Suppressor macrophage treated with lipopolysaccharide for 1 hour (primary cell): ENCODE measurements at places on chromosomes 6 and 20.

GRCh38 chr20:9392892-9393857, 121.2 kb upstream of the LAMP5 start:
- peak; percentile 89 for DNase-seq

- DNase-seq, result peak; percentile 31
Observed at GRCh38 chr20:9660236-9660868, 146.0 kb downstream of the LAMP5 start.

GRCh38 chr20:16445482-16445881, 127.8 kb downstream of the KIF16B start:
- DNase-seq, result no peak

DNA sequence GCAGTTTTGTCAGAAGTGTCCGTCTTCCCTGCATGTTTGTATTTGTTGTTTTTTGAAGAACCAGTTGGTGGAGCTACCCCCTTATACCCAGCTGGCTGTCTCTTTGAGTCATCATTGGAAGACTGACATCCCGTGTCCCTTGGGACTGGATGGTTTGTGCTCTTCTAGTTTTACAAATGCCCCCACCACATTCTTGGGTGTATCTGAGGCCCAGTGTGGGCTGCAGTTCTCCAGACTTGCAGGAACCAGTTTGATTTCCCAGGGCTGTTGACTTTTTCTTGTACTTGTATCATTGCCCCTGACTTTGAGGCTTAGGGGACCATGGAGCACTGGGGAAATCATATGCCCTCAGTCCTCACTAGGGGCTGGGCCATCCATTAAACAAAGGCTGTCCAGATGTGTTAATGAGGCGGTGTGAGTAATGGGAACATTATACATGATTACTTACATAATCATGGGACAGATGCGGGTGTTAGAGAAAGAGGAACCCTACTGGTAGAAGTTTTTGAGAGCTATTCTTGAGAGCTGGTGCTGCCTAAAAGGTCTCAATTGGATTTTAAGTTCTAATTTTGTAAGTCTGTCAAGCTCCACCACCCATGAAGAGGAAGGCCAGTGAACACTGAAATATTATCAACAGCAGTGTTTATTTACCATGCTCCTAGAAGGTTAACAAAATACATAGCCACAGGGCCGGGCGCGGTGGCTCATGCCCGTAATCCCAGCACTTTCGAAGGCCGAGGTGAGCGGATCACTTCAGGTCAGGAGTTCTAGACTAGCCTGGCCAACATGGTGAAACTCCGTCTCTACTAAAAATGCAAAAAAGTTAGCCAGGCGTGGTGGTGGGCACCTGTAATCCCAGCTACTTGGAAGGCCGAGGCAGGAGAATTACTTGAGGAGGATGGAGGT, 8.5 kb downstream of the JARID2 start:
- DNase-seq, result peak; percentile 89

DNA sequence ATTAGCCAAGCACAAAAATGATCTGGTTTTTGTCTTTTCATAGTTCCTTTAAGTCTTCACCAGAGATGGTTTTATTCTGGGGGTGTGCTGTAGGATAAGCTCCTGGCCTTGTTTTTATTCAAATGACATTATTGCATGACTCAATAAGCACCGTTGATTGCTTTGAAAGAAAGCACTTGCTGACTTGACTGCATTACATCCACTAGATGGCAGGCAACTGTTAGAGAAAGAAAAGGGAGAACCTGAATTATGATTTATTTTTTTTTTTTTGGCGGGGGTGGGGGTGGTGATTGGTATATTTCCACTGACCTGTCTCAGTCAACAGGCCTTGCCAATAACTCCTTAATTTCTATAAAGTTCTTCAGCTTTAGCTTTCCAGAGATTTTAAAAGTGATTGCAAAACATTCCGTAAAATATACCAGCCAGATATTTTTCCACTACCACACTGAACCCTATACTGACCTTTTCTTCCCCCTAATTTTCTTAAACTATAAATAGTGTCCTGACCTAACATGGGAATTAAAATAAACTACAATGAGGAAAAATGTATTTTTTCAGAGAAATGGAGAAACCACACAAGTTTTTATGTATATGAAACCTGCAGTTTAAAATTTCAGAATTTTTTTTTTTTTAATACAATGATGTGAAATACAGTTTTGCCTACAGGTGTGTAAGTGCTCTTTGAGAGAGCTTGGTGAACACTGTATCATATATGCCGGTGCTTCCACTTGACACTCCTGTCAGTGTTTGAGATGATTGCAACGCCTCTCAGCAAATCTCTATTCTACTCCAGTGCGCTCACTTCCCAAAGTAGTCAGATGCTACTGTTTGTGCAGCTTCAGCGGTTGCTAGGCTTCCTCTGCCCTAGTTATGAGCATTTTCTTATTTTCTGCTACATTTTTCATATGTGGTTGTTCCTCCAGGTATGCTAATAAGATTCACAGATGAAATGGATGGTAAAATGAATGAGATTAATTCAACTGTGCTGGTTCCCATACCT, 274.3 kb downstream of the CD109 start:
- peak; percentile 55 for DNase-seq

- DNase-seq, result no peak
Observed at GRCh38 chr6:149046822-149047246, 270.7 kb upstream of the TAB2 start.

DNA sequence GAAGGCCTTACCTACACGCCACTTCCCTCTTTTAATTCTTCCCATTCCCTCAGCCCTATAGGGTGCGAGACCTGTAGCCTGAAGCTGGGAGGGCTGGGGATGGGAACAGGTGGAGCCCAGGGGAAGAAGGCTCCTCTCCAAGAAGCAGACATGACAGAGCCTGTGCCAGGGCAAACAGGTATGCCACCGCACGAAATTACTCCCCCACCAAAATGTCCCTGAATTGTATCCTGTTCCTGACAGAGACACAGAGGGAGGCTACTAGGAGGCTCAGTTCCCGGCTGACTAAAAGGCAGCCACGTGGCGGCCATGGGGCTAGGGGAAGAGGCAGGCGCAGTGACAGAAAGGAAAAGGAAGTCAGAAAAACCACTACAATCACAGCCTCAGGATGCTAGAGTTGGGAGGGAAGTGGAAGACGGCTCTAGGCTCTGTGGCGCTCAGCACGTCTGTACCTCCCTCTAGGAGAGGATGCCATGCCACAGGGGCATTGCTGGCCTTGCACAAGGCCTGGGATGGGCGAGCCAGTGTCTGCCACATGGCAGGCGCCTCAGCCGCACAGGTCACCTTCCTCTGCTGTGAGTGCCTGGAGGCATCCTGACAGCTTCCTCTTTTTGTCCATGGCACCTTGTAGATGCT, 27.7 kb downstream of the TFEB start:
- peak; percentile 85 for DNase-seq

DNA sequence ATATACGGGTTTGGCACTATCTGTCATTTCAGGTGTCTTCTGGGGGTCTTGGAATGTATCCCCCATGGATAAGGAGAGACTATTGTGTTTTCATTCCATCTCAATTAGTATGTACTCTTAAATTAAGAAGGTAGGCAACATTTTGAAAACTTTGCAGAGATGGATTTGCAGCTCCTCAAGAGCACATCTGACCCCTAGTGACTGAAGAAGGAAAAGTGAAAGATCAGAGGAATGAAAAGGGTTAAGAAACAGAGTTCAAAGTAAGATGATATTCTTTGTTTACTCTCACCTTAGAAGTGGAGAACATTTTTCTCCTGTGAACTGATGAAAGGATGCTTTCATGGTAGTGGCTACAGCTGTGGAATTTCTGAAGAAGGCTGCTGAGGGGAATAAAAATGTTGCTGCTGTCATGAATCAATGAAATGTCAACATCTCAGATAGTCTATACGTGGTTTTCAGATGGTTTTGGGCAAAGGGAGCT, 41.5 kb downstream of the SH3BGRL2 start:
- DNase-seq, result no peak

- no peak for DNase-seq
Observed at GRCh38 chr20:46232539-46232938, 75.8 kb downstream of the CDH22 start.

- DNase-seq, result no peak
Observed at GRCh38 chr20:36815454-36816091, 42.0 kb upstream of the DSN1 start.

- no peak for DNase-seq
Observed at GRCh38 chr20:8117636-8118035, 14.4 kb upstream of the PLCB1 start.

GRCh38 chr20:59836767-59837166, 96.7 kb downstream of the SYCP2 start:
- DNase-seq, result no peak

DNA sequence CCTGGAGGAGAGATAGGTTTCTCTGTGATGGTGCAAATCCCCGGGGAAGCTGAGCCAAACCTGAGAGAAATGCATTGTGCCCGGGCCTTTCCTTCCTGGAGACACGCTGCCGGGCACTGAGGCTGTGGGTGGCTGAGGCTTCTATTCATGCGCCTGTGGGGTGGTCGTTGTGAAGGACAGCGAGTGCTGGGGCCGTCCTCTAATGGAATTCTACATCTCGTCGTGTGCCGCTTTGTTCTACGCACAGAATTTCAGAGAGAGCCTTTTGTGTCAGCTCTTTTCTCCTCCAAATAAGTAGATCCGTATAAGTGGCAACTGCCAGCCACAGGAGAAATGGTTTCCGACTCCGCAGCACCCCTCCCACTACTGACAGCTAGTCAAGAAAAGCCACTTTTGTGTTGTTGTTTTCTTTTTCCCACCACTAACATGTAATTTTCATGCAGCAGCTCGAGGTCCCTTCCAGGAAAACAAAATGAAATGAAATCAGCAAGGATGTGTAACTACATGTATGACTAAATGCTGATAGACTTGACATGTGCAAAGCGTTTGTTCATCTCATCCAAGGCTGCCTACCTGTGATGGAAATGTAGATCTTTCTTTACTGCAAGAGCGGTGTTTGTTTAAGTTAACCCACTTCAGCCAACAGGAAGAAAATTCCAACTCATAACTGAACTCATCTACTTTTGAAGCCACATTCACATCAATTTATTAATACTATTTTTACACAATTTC, 26.4 kb upstream of the PXDC1 start:
- DNase-seq, result no peak

- no peak for DNase-seq
Observed at GRCh38 chr6:431504-431903, 40.0 kb downstream of the IRF4 start.

DNA sequence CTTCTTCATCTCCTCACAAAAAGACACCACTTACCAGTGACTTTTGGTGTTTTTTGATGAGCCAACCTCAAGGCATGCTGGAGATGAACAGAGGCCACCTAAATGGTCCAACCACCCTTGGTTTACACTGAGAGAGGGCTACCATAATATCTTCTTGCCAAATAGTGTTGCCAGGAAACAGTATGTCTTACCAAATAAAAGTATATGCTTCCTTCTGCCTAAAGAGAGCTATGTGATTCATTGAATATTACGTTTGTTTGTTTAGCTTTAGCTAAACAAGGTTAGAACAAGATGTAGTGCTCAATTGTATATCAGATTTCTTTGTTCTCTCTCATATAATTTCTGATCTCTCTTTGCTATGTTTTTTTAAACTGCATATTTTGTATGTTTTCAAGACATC, 40.6 kb upstream of the BMP6 start:
- no peak for DNase-seq

GRCh38 chr6:8844968-8845367, 409.6 kb upstream of the SLC35B3 start:
- DNase-seq, result no peak

- peak; percentile 76 for DNase-seq
Observed at GRCh38 chr6:89321131-89321970, 6.3 kb upstream of the GABRR2 start.

DNA sequence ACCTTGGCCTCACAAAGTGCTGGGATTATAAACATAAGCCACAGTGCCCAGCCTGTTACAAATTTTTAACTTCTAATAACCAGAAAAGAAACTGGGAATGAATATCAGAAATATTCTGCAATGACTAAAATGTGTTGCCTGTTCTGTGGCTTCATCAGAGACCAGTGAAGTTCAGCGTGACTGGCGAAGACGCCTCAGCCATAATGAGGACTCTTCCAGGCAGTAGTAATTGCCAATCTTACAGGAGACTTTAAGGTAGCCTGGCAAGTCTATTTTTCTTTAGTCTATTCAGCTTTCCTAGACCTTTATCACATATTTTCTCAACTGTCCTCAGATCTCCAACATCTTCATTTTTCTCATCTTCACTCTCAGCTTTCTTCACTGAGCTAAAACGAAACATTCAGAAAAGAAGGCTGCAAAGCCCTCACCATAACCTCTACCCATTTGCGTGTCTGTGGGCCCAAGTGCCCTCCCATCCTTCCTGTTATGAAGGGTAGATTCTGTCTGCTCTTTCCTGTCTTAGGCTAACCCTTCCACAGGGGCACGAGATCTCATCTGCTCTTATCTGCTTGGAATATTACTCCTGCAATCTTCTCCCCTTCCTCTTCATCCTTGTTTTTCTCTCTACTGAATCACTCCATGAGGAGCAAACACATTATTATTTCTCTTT, 42.0 kb upstream of the OLIG3 start:
- no peak for DNase-seq

DNA sequence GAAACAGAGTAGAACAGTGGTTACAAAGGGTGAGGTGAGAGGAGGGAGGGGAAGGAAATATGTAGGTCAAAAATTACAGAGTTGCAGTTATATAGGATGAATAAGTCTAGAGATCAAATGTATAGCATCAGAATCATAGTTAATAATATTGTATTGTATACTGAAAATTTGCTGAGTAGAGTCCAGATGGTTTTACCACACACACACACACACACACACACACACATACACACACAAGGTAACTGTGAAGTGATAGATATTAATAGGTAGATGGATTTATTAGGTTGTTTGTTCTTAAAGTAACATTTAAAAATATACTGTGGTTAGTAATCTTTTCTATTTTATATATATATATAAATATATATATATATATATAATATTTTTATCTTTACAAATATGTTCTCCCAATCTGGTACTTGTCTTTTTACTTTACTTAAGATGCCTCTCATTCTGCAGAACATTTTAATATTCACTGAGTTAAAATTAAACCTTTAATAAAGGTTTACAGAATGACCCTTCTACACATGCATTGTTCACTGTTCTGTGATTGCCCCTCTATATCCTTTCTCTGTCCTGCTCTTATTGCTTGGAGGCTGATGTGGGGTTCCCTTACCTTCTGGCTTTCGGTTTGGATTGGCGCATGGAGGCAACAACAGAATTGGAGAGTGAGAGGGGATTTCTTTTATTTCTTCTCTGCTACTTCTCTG, 408 bp downstream of the PTCHD4 start:
- DNase-seq, result no peak

- no peak for DNase-seq
Observed at GRCh38 chr20:46229478-46230105, 78.7 kb downstream of the CDH22 start.

- DNase-seq, result no peak
Observed at GRCh38 chr6:29631209-29631810, 1.7 kb downstream of the GABBR1 start.

- no peak for DNase-seq
Observed at GRCh38 chr20:39719293-39719692, 757.1 kb downstream of the DHX35 start.

- no peak for DNase-seq
Observed at GRCh38 chr20:48015141-48015910, 230.0 kb upstream of the SULF2 start.

- DNase-seq, result no peak
Observed at GRCh38 chr6:105109955-105110895, 69.6 kb downstream of the POPDC3 start.
